ENCODE measurements at places on chromosomes 7 and 10.
A peak's percentile ranks its signal among the peaks of the same experiment; 100 is the strongest.

DNA sequence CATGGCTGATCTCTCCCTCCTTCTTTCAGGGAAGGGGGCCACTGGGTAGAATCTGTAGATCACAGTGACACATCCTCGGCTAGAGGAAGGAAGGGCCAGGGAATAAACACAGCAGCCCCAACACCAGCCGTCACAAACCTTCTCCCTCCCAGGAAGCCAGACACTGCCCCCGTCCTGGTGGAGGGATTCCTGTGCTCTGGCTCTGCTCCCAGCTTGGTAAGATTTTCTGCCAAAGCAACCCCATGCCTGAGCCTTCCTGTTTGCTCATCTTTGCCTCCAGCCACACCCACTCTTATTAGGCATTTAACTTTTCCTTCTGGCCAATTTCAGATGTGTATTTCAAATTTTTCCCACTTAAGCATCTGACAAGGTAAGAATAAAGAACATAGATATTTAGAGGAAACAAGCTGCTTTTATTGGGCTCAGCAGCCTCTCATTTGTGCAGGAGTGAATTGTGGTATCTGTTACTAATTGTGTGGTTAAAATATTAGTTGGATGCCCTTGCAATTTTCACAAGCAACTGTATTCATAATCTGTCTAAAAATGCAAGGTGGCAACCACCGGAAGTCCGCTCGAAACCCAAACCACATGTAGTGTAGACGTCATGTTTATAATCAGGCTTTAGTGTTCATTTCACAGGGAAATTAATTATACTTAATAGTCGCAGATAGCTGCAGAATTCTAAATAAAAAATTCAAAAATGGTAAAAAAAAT, 13.2 kb upstream of the NPS start:
- DNase-seq, result no peak

DNA sequence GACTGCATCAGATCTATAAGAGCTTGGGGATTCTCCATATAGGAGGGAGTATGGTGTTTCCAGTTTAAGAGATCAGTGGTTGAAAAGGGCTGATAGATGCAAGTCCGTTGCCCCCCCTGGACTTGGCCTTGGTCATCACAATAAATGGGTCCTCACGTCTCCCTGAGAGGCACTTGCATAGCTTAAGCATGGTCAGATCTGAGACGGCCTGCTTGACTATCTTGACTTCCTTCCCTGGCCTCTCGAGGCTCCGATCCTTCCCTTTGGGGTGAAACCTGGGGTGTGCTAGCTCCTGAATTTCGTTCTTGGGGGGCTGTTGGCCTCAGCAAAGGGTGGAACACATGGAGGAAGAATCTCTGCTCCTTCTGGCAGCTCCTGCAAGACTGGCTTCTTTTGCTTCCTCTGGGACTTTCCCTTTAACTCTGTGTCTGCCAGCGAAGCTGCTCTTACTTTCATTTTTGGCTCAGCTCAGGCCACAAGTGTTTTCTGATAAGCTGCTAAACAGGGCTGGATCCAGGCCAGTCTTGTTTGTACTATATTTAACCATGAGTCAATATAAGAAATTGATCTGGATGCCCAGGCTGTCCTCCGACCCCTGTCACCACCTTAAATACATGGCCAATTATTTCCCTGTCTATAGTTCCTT, 11.2 kb upstream of the ZNF485 start:
- peak; percentile 80 for DNase-seq

- no peak for DNase-seq
Measured at GRCh38 chr10:1499359-1499957, 237.9 kb downstream of the ADARB2 start.

DNA sequence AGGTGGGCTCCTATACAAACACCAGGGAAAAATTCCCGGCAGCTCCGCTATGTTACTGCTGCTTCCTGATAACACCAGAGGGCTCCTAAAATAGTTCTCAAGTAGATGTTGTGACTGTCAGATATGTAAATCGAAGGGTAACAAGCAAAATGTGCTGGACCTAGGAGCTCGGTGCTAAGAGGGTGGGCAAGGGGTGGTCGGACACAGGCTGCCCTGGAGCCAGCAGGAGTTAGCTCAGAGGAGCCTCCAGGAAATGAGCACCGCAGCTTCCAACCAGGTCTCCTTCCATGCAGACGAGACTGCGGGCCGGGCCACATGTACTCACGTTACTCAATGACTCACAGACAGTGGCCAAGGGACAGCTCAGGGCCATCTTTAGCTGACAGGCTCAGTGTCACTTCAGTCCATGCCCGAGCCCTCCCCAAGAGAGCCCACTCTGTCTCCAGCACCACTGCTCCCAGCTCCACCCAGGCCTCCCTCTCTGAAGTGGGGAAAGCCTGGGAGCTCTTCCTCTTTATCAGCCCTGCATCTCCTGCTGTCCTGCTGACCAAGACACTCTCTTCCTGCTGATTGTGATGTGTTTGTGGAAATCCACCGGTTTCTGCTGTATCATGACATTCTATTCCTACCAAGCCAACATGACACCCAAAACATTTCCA, 37.2 kb upstream of the TMEM273 start:
- DNase-seq, result no peak

Measured in GM12864 (cell line).